Hematopoietic multipotent progenitor cell (in vitro differentiated cells): ENCODE measurements at places on chromosomes 6 and 20.

GRCh38 chr20:39111359-39112177, 149.4 kb downstream of the DHX35 start:
- no peak for DNase-seq

DNA sequence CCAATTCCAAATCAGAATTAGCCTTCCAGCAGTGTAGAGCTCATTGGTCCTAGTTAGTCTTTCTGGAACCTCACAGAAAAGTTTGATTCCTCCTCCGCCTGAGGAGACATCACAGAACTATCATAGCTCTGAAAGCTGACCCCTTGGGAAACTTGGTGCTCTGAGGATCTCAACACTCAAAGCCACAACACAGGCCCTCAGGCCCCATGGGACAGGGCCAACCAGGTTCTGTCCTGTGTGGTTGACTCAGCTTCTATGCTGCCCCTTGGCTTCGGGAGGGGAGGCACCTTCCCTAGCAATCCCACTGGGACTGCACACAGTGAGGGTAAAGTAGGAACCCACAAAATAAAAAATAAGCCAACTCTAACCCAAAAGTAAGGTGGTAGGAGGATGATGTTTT, 237.5 kb upstream of the ECI2 start:
- no peak for DNase-seq

- peak; percentile 39 for DNase-seq
Measured at GRCh38 chr6:40640599-40641227, 53.5 kb upstream of the LRFN2 start.

- no peak for DNase-seq
Measured at GRCh38 chr20:3674447-3674846, 7.4 kb downstream of the ADAM33 start.

GRCh38 chr6:137291441-137291840, 72.3 kb upstream of the IFNGR1 start:
- no peak for DNase-seq

- no peak for DNase-seq
Measured at GRCh38 chr20:37895166-37895565, 7.8 kb upstream of the VSTM2L start.

- DNase-seq, result no peak
Measured at GRCh38 chr20:31803552-31804291, 15.4 kb upstream of the MYLK2 start.
